ENCODE measurements at places on chromosomes 6 and 20.

DNA sequence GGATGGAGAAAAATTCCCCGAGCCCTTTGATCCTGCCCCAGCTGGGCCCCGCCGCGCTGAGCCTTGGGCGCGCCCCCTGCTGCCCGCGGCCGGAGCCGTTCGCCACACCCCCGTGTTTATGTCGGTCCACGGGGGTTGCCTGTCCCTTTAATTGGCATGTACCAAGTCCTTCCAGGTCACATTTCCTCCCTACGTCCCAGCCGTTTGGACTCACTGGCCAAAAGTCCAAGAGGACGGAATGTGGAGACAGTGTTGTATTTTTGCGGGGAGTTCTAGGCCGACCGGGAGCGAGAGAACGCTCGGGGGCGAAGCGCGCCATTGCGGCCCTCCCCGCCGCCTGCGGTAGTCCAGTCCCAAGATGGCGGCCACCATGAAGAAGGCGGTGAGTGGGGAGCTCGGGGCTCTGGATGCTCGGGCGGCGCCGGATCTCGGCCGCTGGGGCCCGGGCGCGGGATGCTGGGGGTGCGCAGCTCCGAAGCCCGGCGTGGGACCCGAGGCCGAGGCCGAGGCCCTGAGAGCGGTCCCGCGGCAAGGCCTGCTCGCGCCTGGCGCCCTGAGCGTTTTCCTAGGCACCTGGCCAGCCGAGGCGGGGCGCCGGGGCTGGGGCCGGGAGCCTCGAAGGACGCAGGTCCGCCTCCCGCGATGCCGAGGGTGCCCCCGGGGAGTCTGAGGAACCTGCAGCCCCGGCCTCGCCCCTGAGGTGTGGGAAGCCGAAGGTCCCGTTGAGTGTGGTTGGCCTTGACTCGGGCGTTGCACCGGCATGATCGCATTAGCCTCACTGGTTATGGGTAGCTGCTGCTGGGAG is at the start of gene PFDN4:
TSS of gene PFDN4 (plus strand) at position 345 of the 805 bp plus-strand sequence. CDS start at position 359, 14 bp downstream.
- peak; percentile 78 for DNase-seq

- DNase-seq: no peak
These were observed 431.2 kb downstream of the GRIK2 start for GRCh38 chr6:101824551-101825345.

DNA sequence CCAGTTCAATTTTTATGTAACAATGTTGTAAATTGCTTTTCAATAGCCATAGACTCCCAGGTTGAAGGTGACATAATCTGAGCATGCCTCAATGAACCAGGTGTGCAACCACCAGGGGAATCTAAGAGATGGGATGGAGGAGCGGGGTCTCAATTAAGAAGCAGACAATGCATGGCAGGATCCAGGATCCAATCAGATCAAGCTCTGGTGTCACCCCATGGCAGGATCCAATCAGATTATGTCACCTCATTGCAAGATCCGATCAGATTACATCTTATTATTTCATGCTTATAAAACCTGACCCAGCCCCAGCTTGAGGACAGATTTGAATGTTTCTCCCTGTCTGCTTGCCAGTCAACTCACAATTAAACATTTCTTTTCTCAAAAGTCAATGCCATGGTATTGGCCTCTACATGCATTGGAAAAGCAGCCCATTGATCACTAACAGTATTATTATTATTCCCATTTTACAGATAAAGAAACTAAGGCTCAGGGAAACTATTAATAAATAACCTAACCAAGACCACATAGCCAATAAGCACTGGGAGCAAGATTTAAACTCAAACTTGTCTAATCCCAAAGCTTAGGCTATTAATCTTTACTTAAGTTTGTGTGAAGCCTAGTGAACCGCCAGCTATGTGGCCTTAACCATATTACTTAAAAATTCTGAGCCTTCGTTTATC is 14.3 kb upstream of the SIRT5 start:
- no peak for DNase-seq

DNA sequence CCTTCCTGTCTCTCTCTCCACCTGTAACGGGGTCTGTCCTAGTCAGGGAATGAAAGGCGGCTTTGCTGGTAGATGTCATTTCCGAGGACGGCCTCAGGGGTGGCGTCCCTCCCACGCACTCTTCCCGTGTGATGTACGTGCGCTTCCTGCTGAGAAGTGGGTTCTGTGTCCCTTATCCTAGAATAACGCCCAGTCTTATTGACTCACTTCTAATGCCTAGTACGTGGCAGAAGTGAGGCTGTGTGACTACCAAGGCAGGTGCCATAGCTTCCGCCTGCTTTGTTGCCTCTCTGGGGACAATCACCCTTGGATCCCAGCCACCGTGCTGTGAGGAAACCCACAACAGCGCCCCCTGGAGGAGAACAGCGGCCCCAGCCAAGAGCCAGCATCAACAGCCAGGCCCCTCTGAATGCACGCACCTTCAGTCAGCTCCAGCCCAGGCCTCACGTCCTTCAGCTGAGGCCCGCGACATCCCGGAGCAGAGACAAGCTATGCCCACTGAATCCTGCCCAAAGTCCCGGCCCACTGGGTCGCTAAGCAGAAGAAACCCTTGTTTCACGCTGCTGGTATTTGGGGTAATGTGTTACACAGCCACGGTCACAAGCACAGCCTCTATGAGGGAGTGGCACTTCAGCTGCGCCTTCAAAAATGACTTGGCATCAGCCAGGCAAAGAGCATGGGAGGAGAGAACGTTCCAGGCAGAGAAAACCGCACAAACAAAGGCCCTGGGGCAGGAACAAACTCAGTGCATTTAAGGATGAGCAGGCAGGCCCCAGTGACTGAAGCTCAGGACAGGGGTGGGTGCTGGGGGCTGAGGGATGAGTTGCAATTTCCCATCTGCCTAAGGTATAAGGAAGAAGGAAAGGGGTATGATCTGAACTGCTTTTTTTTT is 224.2 kb downstream of the NFATC2 start:
- peak; percentile 61 for DNase-seq

- no peak for DNase-seq
These were observed 155.0 kb downstream of the RNGTT start for GRCh38 chr6:88808381-88808780.

DNA sequence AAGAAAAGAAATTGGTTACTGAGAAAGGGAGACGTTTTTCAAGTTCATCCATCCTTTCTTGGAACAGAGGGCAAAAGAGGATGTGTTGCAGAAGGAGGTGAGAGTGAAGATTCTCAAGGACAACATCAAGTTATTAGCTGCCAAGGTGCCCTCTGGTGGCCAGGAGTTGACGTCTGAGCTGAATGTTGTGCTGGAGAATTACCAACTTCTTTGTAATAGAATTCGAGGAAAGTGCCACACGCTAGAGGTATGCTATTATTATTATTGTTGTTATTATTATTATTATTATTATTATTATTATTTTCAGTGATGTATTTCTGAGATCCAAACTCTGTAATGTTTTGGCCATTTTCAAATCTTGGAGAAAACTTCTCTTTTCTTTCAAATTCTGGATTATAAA is 197.0 kb downstream of the UTRN start:
- peak; percentile 68 for DNase-seq

DNA sequence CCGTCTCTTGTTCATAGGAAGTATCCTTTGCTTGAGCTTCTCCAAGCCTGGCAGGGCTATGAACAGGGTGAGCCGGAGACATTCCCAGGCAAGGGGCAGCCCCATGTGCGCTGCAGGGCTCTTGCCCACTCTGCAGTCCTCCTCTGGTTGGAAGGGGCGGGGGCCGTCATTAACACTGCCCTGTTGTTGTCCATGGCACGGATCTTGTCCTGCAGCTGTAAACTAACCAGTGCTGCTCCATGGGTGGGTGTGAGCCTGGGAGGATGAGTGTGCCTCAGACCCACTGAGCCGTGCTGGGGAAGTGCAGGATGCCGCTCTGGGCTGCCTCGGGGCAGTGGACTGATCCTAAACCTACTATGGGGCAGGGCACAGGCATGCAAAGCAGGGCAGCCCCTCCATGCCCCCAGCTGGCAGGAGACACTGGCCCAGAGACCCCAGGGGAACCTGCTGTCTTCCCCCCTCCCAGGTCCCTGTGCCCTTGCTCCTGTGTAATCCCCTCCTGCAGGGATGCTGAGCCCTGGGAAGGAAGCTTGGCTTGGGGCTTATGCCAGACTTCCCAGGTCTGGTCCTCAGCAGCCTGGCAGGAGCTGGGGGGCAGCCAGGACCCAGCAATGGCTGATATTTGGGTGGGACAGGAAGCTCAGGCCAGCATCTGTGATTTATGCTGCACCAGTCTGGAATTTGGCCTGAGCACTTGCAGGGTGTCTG is 8.5 kb downstream of the EBF4 start:
- DNase-seq: no peak

GRCh38 chr6:132161283-132161682 is 210.1 kb upstream of the CCN2 start:
- DNase-seq: no peak

DNA sequence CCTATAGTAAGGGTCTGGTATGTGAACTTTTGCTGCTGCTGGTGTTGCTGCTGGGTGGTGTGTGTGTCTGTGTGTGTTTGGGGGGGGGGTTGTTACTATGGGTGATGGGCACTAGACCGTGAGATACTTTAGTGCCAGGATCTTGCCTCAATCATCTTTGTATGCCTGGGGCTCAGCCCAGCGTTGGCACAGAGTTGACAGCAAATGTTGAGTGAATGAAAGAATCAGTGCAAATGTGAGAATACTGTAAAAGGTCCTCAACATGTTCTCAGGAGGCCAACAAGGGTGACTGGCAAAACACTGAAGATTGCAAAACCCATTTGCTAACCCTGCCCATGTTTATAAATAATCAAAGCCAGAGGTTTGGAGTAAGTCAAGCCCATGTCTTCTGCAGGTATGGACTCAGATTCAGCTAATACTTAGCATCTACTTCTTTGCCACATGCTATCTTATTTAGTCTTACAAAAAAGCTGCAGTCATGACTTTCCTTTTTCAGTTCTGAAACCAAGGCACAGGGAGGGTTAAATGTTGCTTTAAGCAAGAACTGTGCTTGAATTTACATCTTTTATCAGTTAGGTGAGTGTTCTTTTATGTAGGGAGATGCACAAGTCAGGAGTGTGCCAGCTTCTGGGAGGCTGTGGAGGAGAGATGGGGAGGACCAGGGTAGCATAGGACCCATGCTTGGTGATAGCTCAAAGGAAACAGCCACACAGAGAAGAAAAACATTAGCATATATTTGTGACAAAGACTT is 125.3 kb upstream of the SPACA1 start:
- no peak for DNase-seq

DNA sequence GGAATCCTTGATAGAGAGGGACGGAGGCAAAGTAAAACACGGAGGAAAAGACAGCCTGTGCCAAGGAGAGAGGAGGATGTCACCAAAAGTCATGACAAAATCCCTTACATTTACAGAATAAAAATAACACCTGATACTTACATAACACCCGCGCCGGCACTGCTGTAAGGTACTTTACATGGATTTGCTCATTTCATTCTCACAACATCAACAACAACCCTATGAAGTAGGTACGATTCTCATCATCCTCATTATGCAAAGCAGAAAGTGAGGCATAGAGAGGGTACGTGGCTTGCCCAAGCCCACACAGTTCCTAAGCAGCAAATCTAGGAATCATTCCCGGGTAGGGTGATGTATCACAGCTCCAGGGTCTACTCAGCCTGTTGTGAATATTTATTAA is 67.6 kb upstream of the NFATC2 start:
- no peak for DNase-seq

- peak; percentile 87 for DNase-seq
These were observed 96.5 kb downstream of the HFE start for GRCh38 chr6:26183581-26184366.

- no peak for DNase-seq
These were observed 75.7 kb downstream of the METTL24 start for GRCh38 chr6:110282412-110282811.

DNA sequence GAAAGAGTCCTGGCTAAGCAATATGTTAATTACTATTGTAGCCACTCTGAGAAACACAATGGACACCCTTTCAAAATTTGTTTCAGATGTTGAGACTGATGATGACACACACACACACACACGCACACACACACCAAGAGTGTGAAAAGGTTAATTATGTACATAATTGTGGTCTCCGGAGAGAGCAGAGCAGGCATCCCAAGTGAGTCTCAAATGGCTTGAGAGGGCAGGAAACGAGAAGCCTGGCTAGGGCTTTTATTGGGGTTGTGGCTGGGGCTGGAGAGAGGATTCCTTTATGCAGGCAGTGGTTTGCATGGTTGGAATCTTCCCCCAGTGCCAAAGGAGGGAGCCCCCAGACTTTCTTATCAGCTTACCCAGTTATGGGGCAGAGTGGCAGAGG is 38.2 kb upstream of the NKX2-4 start:
- DNase-seq: no peak

GRCh38 chr6:39389484-39389767 is 66.9 kb upstream of the KCNK16 start:
- DNase-seq: no peak

GRCh38 chr6:8658416-8658815 is 223.1 kb upstream of the SLC35B3 start:
- no peak for DNase-seq

DNA sequence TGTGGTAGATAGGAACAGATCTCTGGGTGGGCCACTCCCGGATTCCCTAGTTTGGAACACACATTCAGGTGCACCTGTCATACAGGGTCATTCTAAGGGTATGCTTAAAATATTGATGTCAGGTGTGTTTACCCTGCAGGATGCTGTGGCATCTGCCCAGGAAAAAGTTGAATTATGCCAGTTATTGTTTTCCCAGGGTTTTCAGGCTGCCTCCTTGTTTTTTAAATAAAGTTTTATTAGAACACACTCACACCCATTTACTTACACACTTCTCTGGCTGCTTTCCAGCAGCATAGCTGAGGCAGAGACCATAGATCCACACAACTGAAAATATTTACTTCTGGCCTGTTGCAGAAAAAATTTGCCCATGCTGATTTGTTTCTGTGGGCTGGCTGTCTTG is 76.5 kb downstream of the PHACTR3 start:
- DNase-seq: no peak

DNA sequence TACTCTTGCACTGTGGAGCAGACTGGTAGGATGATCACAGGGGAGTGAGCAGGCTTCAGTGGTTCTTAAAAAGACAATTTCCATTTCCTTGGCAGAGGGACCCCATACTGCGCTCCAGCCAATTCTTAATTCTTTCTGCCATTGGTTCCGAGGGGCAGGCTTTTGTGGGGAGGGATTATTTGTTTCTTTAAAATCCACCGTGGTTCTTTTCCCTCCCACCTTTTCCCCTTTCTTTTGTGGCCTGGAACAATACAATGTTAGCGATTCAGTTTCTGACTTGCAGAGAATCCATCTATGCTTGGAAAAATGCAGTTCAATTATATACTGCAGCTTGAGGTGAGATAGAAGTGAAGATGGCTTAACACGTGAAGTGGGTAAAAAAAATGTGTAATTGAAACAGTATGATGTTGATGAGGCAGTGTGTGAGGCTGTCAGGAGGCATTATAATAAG is 379.0 kb upstream of the FLRT3 start:
- DNase-seq: no peak

Data from inflammatory macrophage treated with lipopolysaccharide for 1 hour (primary cell).